Muscle of arm (tissue), 14 donors: ENCODE measurements at places on chromosomes 12 and 14. TPM values are rescaled to one million over a fixed set of nuclear protein-coding genes. Genes with fewer than 3 reads are reported as not detected.

Gene TAS2R9
- not detected for polyA plus RNA-seq

Gene PIANP
- polyA plus RNA-seq, result 4.5 TPM

Gene LRP1-AS
- polyA plus RNA-seq, result 0.50 TPM

Gene TGFB3
- 111 TPM for polyA plus RNA-seq

Gene PUS7L
- 9.1 TPM for polyA plus RNA-seq

Gene ZNF84
- 53.1 TPM for polyA plus RNA-seq
